ENCODE measurements at places on chromosomes 2 and 18. TPM values are rescaled to one million over a fixed set of nuclear protein-coding genes. Genes with fewer than 3 reads are reported as not detected.

The CYP27A1 gene
- 0.61 TPM for total RNA-seq

The RBMS1 gene
- 111 TPM for total RNA-seq

The SLC9A4 gene
- total RNA-seq = 0.38 TPM

The HAAO gene
- 0.35 TPM for total RNA-seq

The GPR45 gene
- not detected for total RNA-seq

The COL5A2 gene
- total RNA-seq = 0.63 TPM

The TMEM198 gene
- 1.7 TPM for total RNA-seq

The TNS1 gene
- total RNA-seq = 1.1 TPM

The CFAP210 gene
- 8.4 TPM for total RNA-seq

The NEB gene
- total RNA-seq = 5.7 TPM

The GULP1 gene
- not detected for total RNA-seq

The IFIH1 gene
- total RNA-seq = 36.9 TPM

The TCF7L1 gene
- total RNA-seq = not detected

The TLX2 gene
- total RNA-seq = not detected

The RUFY4 gene
- total RNA-seq = 1.8 TPM

The TRIM43 gene
- not detected for total RNA-seq

The KCNF1 gene
- total RNA-seq = not detected

The TXNDC2 gene
- total RNA-seq = not detected

The OBSL1 gene
- 8.8 TPM for total RNA-seq

The ALPI gene
- total RNA-seq = not detected

The GCKR gene
- total RNA-seq = not detected

The MALL gene
- not detected for total RNA-seq

The CD8B gene
- 1.9 TPM for total RNA-seq

The TUBB8B gene
- total RNA-seq = not detected

The CREG2 gene
- not detected for total RNA-seq

The CD207 gene
- total RNA-seq = not detected

The C2orf66 gene
- total RNA-seq = not detected

The G6PC2 gene
- not detected for total RNA-seq

The PTPRN gene
- 0.35 TPM for total RNA-seq

The POTEC gene
- not detected for total RNA-seq

The FEV gene
- not detected for total RNA-seq

The LRRTM1 gene
- total RNA-seq = not detected

The UPP2 gene
- total RNA-seq = not detected

The GRB14 gene
- total RNA-seq = not detected

The STK25 gene
- 135 TPM for total RNA-seq

The RNPEPL1 gene
- 164 TPM for total RNA-seq

The TMEFF2 gene
- total RNA-seq = not detected

The THOC1 gene
- 105 TPM for total RNA-seq

The UBXN4 gene
- 153 TPM for total RNA-seq

The RIF1 gene
- total RNA-seq = 39.3 TPM

Data from natural killer cell (primary cell).